ENCODE measurements at places on chromosomes 6 and 20.

DNA sequence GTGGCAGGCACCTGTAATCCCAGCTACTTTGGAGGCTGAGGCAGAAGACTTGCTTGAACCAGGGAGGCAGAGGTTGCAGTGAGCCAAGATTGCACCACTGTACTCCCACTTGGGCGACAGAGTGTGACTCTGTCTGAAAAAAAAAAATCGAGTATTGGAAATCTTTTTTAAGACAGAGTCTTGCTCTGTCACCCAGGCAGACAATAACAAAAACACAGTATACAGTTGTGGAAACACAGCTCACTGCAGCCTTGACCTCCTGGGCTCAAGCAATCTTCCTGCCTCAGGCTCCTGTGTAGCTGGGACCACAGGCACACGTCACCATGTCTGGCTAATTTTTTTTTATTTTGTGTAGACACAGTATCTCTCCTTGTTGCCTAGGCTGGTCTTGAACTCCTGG, 15.0 kb downstream of the NANP start:
- no peak for DNase-seq

DNA sequence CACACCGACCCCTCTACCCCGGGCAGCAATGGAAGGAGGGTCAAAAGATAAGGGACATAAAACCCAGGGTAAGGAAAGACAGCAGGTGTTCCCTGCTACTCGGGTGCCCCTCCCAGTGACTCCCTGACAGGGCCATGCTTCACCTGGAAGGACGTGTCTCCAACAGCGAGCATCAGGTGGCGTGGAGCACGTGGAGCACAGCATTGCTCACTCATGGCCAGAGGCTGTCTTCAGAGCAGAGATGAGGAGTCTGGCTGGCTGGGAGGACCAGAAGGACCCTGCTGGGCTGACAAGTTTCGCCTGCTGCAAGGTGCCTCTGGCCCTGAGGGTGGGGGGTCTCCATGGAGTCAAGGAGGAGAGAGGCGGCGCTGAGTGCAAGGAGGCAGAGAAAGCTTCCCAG, 15.3 kb upstream of the CDH22 start:
- DNase-seq = no peak

DNA sequence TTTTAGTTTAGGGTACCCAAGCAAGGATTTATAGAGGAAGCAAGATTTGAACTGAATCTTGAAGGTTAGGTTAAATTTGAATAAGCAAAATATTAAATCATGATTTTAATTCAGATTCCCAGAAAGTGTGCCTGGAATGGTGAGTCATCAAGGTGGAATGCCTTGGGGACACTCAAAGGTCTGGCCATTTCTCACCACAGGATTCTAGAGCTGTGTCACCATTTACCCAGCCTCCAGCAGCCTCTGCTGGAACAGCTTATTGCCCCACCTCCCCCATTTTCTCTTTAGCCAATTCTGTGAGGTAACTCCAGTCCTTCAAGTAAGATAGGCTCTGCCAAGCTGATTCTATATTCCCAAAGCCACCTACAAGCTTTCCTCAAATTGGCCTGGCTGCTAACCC, 181.4 kb downstream of the SIM1 start:
- DNase-seq = no peak

- no peak for DNase-seq
These were observed 36.1 kb downstream of the C6orf132 start for GRCh38 chr6:42106112-42107023.

GRCh38 chr6:62272114-62272513, 13.9 kb downstream of the KHDRBS2 start:
- DNase-seq = no peak

GRCh38 chr6:1726341-1726768, 116.6 kb downstream of the FOXC1 start:
- DNase-seq = no peak

DNA sequence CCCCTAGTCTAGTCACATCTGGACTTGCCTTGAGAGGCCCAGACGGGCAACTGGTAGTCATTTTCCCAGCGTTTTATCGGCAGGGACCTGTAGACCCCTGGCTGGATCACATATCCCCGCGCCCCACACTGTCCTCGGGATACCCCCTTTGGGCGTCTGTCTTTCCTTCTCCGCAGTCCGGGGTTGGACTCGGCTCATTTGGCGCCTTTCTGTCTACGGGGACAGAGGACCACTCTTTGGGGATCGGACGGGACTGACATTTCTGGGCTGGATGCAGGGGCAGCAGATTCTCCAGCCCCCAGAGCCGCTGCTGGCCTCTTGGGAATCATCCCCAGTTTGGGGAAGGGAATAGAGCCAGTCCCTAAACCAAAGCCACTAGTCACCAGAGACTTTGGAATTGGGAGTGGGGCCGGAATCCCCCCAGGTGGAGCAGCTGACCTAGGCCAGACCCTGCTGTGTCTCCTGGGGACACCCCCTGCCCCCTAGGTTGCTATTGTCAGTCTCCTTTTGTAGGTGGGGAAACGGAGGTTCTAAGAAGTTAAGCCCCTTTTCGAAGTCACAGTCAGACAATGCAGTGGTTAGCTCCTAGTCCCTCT, 734 bp downstream of the FAM110A start:
- DNase-seq = no peak

DNA sequence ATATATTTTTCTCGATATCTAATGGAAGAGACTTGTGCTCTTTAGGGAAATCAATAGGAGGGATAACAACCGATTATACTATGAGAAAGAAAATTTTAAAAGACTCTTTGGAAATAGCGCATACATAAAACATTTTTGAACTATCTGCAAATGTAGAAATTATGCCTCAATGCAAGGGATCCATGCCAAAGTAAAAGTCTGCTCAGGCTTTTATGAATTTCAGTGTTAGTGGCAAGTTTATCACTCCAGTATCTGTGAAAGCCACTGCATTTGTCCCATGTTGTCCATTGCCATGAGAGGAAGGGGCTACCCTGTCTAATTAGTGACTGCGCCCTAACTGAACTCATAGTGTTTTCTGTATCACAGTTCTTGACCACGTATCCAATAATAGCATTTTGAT, 81.4 kb downstream of the TSHZ2 start:
- DNase-seq = no peak

DNA sequence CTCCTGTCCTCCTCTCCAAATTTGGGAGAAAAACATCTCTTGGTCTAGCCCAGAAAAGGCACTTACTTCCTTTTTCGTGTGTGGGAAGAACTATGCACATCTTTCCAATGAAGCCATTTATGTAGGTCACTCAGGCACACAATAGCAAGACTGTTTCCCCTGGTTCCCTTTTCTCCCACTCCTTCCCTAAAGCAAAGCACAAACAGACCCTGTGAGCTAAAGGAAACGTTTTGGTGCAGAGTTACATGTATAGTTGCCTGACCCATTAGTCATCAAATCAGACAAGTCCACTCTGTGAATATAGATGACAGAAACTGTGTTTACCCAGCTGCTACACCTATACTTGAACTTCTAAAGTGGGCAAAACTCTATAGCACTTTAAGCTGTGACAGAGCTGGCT, 474.6 kb downstream of the COL12A1 start:
- DNase-seq = no peak

GRCh38 chr20:37598575-37599342, 71.1 kb upstream of the BLCAP start:
- no peak for DNase-seq

DNA sequence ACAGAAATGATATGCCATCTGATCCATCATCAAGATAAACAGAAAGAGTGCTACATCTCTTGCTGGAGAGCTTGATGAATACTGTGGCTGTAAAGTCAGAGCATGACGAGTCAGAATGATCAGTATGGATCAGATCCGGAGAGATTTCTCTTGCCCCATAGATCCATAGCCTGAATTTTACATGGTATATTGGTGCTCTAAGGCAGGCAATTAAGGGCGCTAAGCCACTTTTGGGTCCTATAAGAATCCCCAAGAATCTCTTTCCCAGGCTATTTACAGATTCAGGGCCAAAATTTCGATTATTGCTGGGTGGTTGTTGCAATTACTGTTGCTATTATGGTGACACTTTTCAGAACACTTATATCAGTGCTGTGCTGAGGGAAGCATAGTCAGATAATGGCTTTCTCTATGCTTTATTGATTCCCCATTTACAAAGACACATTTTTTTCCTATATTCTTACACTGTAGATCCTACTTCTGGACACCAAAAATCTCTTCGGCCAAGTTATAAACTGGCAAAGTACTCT, 94.4 kb downstream of the ADGRB3 start:
- DNase-seq = no peak

DNA sequence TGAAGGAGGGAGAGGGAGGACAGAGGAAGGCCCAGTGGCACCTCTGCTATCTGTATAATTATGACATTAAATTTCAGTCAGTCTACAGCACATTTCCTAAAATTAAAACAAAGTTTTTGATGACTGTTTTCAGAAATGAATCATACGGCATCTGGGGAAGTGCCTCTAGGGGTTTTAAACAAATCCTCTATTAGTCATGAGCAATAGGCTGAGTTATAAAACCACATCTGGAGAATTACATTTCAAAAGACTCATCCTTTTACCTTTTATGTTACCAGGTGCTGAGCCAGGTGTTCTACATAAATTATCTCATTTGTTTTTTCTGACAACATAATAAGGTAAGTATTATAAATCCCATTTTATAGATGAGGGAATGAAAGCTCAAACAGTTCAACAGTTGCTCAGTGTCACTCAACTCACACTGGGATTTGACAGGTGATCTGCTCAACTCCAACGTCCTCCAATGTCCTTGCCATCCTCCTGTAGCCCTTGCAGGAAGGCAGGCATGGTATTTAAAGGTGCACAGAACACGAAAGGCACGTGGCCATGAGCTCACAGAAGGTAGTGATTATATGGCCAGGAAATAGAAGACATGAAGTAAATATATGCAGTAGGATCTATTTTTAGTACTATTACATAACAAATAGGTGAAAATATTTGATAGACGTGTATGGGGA, 184.2 kb upstream of the MAN1A1 start:
- no peak for DNase-seq

- DNase-seq = no peak
These were observed 700 bp upstream of the MCUR1 start for GRCh38 chr6:13814938-13815575.

GRCh38 chr6:96687121-96687520, 124.2 kb downstream of the FHL5 start:
- DNase-seq = no peak

GRCh38 chr6:6006428-6007365, at the start of gene NRN1:
NRN1 (minus strand) TSS chr6:6006925; CDS start chr6:6006749, 176 bp downstream.
- DNase-seq = no peak

- no peak for DNase-seq
These were observed 48.9 kb downstream of the NOL4L start for GRCh38 chr20:32535953-32536823.

Data from stimulated activated CD8-positive, alpha-beta memory T cell treated with anti-CD3 and anti-CD28 coated beads, Interleukin-7, amount 100 ng/mL, for 24 hours (primary cell).